Hepatic stellate cell (primary cell): ENCODE measurements at places on chromosomes 4 and X.

DNA sequence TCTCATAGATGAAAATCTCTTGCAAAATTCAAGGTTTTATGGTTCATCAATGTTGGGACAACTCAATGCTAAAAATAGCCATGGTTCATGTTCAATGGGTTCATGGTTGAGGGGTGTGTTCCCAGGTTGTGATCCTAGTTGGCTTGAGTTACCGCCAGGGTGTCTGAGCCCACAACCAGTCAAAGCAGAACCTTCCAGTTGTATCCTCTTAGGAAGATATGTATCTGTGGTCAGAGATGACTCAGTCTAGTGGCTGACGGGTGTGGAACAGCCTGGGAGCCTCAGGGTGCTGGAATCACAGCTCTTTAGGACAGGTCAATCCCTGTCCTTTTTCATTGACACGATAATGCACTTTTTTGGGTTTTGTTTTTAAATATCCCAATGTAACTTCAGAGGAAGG, 192.3 kb upstream of the NR3C2 start:
- peak; percentile 12 for DNase-seq

DNA sequence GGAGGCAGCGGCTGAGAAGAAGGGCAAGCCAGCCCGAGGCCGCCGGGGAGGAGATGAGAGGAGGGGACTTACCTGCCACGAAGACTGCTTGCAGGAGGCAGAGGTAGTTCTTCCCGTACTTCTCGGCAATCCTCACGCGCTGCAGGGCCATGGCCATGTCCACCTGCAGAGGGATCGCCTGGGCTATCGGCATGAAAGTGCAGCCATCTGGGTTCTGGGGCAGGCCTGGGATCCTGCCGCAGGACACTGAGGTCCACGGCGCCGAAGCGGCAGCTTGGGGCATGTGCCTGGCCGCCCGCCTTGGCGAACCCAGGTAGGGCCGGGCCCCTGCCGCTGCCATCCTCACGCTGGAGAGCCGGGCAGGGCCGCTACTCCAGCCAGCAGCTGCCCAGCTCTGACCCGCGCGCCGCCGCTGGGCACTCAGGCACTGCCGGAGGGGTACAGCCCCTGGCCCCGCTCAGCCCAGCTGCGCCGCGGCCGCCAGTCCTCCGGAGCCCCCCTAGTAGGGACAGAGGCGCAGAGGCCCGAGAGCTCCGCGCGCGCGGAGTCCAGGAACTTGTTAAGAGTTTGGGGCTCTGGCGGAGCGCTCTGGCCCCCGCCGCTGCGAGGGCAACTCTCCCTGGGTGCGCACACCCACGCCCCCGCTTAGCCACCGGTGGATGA, 16.0 kb downstream of the MCF2 start:
- DNase-seq = no peak

- DNase-seq = no peak
Observed at GRCh38 chrX:112083624-112084326, 1.2 kb upstream of the TRPC5 start.

DNA sequence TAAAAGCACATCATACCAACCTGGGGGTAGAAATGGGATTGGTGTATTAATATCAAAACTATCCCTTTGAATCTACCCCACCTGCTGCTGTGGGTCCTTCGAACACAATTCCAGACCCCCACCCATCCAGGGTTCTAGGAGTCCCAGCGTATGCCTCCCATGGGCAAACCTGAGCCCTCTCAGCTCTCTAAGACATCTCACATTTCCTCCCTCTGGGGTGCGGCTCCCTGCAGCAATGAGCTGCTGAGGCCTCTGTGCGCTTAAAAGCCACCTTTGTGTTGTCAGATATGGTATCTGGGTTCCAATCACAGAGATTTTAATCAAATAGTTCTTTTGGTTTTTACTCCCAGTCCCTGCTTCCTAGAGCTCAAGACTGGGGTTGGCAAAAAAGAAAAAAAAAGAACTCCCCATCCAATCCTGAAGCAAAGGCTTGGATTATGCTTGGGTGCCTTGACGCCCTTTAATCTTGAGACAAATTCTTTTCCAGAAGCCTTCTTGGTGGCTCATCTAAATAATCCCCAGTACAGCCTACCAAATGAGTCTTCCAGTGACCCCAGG, 37.5 kb upstream of the NOCT start:
- DNase-seq = no peak

GRCh38 chrX:8946563-8946962, 87.4 kb downstream of the FAM9B start:
- no peak for DNase-seq

GRCh38 chrX:46180258-46180687, 364.9 kb downstream of the ZNF674 start:
- DNase-seq = peak; percentile 12

DNA sequence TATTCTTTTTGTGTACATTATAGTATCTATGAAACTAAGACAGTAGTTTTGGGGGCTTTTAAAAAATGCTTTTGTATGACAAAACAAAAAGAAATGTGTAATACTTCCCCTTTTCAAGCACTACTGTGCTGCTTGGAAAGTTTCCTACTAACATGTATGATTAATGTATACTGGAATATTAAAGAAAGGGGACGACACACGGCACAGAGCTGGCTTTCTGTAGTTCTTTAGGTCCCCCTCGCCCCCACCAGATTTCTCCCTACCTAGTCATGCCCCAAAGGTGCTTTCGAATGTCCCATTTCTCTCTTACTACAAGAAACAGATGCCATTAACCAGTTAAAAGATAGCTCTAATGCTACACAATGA, 1.6 kb upstream of the AP1S2 start:
- DNase-seq = no peak

GRCh38 chr4:119097282-119097900, 38.2 kb upstream of the MYOZ2 start:
- DNase-seq = no peak

DNA sequence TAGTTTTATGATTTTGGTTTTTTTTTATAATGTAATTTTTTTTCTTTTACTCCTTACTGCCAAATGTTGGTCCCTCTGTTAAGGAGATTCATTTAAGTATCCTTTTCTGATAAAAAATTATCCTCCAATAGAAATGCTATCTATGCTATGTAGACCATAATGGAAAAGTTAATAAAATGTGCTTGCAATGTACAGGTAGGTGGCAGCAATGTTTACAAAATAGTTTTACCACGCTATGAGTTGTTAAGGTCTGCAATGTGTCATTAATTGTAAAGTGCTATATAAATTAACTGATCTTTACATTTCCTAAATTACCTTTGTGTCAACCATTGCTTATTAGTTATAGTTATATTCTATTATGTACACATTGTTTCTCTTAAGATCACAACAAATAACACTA, 3.8 kb upstream of the CENPC start:
- DNase-seq = no peak

GRCh38 chr4:85457752-85458467, 17.0 kb upstream of the ARHGAP24 start:
- no peak for DNase-seq

- no peak for DNase-seq
Observed at GRCh38 chrX:19829814-19830213, 57.6 kb downstream of the SH3KBP1 start.

GRCh38 chr4:16125571-16126445, 42.0 kb upstream of the PROM1 start:
- no peak for DNase-seq

GRCh38 chr4:7759216-7759615, 180.4 kb downstream of the AFAP1 start:
- DNase-seq = no peak

GRCh38 chrX:10156199-10157031, at the start of gene CLCN4:
Gene CLCN4 (plus strand): TSS chrX:10156975. CDS start chrX:10185033, 28,058 bp downstream.
- peak; percentile 52 for DNase-seq

DNA sequence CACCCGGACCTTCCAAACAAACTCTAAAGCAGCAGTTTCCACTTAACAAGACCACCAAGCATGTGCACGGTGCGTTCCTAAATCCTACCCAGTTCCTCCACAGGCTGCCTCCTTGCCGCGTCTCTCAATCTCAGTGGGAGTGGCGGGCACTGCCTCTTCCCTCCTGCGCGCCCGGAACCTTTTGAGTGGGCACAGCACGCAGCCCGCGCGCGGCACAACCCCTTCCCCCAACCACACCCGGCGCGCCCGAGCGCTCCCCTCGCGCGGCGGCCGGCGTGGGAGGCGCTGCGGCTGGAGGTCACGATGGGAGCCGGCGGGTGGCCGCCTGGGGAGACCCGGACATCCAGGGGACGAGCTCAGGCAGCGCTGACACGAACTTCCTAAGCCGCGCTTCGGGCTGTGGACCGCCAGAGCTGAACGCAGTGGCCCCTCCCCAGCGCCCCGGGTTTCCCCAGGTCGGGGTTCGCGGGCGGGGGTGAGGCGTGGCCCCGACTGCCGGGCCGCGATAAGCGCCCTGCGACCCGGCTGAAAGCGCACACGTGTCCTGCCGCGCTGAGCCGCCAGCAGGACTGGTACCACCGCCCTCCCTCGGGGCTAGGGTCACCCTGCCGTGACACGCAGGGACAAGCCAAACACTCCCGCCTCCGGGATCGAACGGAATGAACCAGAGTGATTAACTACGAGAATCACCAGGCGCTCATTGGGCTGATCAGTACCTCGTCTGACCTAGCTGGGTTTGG, at the start of gene ABCG2:
ABCG2 (minus strand) TSS at position 151 of the 740 bp plus-strand sequence. CDS start 18,644 bp downstream, outside the sequence.
- peak; percentile 16 for DNase-seq

GRCh38 chr4:78020677-78021076, 36.4 kb upstream of the FRAS1 start:
- DNase-seq = no peak

DNA sequence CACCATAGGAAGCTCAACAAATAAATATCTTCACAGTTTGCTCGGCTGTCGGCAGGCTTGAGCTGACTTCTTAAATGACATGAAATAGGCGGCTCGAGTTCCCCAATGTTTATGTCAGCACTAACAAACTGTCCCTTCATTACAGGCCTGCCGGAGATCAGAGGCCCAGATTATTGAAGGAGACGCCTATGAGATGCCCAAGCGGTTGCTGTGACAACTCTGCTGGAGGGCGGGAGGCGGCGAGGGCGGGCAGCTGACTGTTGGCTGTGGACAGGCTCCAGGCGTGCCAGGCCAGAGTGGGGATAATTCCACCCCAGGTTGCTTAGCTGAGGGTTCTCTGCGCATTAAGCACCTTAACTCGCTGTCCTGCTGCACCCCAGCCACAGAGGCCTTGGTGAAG, 39.2 kb upstream of the MSX1 start:
- DNase-seq = no peak

DNA sequence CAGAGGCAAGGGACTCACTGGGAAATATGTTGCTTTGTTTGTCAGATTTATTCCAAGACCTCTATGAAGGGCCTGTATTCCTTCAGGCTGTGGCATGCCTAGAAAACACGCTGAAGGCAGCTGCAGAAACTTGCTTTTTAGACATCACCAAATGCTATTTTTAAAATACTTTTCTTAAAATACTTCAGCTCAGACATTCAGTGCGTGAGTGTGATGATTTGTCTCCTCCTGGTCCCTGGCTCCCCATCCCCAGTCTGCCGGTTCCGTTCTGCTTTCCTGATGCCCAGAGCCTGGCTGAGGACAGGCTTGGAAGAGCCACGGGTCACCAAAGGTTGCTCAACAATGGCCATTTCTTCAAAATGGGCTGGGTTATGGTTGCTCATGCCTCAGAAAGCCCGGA, 55.0 kb downstream of the PSAPL1 start:
- no peak for DNase-seq

DNA sequence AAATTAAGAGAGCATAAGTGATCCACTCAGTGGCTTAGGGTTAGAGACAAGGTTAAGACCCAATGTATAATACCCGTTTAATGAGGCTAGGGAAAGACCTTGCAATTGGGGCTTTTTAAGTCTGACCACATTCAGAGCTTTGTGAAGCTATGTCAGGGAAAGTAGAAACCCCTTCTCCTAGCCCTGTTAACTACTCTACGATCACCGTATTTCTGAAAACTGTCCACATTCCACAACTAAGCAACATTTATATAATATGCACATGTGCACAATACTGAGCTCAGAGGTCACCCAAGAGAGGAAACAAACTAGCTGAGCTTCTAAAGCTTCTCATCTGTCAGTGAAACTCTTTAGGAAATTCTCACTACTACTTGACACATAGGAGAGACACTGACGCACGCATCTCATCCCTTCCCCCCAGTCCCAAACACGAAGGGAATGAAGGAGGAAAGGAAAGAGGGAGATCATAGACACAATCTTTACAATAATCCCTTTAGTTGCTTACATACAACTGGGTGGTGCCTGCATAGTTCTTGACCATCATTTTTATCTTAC, 56.2 kb downstream of the METTL14 start:
- DNase-seq = no peak

DNA sequence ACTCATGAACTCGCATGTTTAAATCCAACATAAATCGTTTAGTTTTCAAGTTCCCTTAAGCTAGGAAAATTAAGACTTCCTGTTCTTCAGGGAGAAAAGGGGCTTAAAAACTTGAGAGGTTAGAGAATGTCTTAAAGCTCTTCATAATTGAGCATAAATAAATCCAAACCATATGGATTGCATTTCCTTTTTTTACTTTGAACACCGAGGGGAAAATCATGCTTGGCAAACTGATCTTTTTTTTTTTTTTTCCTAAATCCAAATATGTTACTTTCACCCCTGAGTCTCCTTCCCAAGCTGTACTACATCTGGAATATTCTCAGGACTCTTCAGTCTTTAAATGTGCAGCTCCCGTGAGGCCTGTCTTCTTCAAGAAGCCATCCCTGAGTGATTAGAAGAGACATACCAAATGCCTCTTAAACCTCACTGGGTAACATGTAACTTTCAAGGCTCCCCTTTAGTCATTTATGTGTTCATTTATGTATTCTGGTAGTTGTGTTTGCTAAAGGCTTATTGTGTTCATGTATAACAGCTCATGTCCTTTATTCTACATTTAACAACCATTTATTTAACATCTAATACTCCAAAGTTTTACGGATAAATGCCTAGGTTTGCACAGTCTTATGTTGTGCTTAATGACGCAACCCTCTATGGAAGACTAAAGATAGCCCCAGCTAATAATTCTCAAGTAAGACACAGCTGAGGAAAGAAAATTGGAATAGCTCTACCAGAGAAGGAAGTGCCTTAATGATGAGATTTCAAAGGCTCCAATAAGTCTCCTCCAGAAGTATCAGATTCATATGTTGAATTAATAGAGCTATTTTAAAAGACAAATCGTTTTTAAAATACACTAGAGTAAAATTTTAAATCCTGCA, 107.0 kb downstream of the AGTR2 start:
- DNase-seq = no peak

- no peak for DNase-seq
Observed at GRCh38 chrX:151084454-151084853, 91.9 kb upstream of the GPR50 start.

- DNase-seq = no peak
Observed at GRCh38 chrX:151814767-151815166, 80.2 kb downstream of the CNGA2 start.

DNA sequence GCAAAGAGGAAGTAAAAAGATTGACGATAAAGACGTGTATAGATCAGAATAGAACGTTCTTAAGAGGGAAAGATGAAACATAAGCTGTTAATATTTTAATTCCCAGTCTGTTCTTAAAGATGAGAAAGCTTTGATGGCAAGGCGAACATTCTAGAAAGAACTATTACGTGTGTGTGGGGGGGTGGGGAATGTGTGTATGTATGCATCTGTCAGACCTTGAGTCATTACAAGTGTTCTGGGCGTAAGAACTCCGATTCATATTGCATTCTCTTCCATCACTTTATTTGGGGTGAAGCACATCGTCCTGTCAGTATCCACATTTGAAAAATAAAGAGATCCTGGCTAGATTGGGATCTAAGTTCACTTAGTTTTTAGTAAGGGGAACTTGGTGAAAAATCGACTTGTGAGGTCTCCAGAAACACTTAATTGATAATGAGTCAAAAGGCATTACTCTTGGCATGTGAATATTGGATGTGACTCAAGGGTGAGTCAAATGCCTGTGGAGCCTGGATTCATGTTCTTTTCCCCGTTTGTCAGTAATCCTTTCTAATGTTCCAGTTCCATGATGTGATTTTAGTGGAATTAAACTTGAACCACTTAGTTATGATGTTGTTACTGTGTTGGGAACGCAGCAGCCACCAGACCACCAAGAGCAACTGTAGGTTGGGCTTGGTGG, 3.1 kb downstream of the SMS start:
- DNase-seq = peak; percentile 59
